Stimulated activated CD8-positive, alpha-beta memory T cell treated with anti-CD3 and anti-CD28 coated beads, Interleukin-12 subunit alpha, Interleukin-12 subunit beta, amount 100 ng/mL, for 4 hours (primary cell): ENCODE measurements at places on chromosomes 6 and 20.
A peak's percentile ranks its signal among the peaks of the same experiment; 100 is the strongest.

GRCh38 chr6:33839399-33840047 lies 35.7 kb upstream of the MLN start:
- no peak for DNase-seq

GRCh38 chr6:151813858-151814257 lies 6.4 kb downstream of the ESR1 start:
- no peak for DNase-seq

DNA sequence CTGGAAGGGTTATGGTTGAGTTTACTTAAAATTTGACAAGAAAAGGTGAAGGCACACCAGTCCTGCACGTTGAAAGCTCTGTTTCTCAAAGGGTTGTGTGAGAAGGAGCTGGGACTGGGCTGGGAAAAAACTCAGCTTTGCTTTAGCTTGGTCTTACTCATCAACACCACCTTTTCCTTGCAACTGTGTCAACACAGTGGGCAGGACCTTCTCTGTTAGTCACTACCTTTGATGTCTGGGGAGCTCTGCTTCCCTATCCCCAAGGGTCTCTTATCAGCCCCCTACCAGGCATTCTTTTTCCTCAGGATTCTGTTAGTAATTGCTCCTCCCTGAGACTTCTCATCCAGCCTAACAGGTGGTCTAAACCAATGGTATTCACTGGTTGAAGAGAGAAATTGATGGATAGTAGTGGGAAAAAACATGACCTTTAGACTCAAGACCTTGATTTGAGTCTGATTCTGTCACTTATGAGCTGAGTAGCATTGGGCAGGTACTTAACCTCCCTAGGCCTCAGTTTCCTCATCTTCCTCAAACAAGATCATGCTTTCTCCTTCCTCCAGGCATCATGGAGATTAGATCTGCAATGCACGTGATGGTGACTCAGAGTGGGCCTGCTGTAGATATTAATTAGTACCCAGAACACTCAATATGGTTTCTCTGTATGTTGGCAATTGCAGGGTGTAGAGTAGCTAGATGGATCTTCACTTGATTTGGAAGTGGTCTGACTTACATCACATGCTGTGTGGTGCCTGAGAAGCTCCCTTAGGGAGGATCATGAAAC lies 17.2 kb upstream of the FOXA2 start:
- no peak for DNase-seq

- peak; percentile 36 for DNase-seq
These were observed 44.0 kb downstream of the EFCAB8 start for GRCh38 chr20:32902456-32903420.

DNA sequence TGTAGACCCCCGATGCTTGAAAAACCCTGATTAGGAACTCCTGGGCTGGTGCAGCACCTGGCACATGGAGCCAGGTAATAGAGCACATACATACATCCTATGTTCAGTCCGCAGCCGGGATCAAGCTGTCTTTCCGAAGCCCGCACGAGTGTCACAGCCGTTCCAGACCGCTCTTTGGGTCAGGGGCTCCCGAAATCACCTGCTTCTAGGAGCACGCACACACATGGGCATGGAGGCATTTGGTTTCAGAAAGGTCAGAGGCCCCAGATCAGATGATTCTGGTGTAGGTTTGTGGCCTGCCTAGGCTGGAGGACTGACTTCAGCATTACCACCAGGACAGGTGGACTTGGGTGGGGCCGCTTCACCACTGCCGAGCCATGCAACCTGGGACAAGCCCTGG lies 42.1 kb upstream of the STX16 start:
- no peak for DNase-seq

GRCh38 chr6:33983109-33983716 lies 162.7 kb downstream of the GRM4 start:
- no peak for DNase-seq

DNA sequence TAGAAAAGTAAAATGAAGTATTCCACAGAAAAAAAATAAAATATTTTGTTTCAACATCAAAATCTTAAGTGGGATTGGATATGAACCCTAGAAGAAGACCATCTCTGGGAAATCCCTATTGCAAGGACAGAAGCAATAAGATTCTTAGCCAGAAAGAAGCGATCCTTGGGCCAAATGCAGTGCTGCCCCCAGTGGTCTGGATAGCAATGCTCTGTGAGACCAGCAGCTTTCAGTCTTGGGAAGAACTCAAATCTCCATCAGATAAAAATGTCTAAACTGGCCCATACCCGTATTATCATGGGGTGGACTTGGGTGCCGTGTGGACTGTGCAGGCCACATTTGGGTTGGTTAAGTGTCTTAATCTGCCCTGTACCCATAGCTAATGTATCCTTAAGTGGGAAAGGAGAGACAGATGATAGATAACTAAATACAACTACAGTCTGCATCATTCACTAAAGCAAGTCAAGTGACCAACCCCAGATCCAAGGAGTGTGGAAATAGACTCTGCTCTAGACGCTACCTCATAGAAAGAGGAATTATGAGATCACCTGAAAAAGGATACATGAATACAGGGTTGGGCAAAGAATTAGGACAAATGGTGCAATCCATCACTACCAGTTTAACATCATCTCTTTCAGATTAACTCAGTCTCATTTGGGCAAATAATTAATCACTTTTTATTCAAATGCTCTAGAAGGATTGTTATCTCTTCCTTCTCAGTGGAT lies 38.9 kb upstream of the SNAP25 start:
- DNase-seq = no peak

- peak; percentile 79 for DNase-seq
These were observed at the start of the genes AK9 and FIG4 for GRCh38 chr6:109690737-109691621. Gene AK9 (minus strand): TSS chr6:109691202. CDS start chr6:109675745, 15,457 bp downstream. Gene FIG4 (plus strand): TSS chr6:109691296. CDS start chr6:109691436, 140 bp downstream.

- DNase-seq = no peak
These were observed 394 bp downstream of the MYB start for GRCh38 chr6:135181333-135182070.

GRCh38 chr6:17859846-17860245 lies 127.6 kb downstream of the KIF13A start:
- DNase-seq = no peak
